ENCODE measurements at places on chromosomes 5 and 9. TPM values are rescaled to one million over a fixed set of nuclear protein-coding genes. Genes with fewer than 3 reads are reported as not detected.

SGCD gene
- polyA plus RNA-seq: not detected

PHPT1 gene
- 113 TPM for polyA plus RNA-seq

GRK6 gene
- 38.5 TPM for polyA plus RNA-seq

BARHL1 gene
- polyA plus RNA-seq: not detected

- DNase-seq: no peak
These were observed 74.0 kb downstream of the MRPS27 start for GRCh38 chr5:72245951-72246532.

DNA sequence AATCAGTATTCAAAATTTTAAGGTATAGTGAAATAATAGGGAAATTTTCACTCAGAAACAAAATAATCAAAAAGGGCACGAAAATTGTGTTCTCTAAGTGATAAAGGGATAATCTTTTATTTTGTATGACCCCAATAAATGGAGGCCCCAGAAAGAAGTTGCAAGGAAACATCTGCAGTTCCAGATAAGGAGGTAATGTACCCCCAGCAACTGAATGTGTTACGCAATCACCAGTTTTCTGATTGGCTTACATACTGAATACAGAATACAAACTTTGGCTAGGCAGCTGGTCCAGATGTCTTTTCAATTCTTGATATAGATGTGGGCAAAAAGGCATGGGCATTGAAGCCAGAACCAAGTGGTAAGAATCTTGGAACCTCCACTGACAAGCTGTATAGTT is 1.7 kb upstream of the TOPORS start:
- DNase-seq: no peak

DNA sequence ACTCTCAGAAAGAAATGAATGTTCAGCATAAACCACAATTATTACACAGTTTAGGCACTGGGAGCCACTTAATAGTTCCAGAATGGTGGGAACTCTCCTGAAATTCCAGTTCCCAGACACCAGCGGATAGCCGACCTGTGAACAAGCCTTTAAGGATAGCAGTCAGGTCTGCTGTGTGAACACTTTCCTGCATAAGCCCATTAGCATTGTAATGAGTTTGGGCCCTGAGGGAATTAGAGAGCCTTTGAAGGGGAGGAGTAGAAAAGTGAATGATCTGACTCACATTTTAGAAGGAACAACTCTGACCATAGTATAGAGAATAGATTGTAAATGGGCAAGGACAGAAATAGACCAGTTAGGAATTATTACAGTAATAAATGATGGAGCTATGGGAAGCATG is 189.1 kb downstream of the ADGRV1 start:
- DNase-seq: no peak

DNA sequence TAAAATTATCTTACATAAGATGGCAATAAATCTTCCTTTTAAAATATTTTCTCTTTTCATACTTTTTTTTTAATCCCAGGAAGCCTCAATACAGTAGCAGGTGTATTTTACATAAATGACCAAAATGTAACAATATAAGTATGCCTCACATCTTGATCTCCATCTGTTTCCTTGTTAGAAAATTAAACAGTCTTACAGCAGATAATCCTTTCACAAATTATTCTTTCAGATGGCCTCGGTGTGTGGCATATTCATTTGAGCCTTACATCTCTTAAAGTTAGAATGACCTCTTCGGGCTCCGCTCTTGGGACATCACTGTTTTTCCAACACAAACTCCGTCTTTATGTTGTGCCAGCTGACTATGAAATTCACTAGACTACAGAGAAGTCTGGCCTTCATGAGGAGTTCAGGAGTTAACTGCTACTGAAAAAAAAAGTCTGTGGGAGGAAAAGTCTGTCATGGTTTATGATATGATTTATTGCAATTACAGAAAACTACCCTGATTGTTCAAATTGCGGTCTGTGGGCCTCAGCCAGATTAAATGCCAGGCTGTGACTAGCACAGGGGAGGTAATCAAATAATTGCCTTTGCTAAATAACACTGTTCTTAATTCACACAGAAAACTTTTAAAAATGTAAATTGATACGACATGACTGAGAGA is 292.9 kb upstream of the PUM3 start:
- DNase-seq: no peak

GRCh38 chr5:67925511-67925910 is 290.0 kb upstream of the PIK3R1 start:
- DNase-seq: no peak

GRCh38 chr5:150213530-150213929 is 23.7 kb downstream of the SLC6A7 start:
- DNase-seq: no peak

DNA sequence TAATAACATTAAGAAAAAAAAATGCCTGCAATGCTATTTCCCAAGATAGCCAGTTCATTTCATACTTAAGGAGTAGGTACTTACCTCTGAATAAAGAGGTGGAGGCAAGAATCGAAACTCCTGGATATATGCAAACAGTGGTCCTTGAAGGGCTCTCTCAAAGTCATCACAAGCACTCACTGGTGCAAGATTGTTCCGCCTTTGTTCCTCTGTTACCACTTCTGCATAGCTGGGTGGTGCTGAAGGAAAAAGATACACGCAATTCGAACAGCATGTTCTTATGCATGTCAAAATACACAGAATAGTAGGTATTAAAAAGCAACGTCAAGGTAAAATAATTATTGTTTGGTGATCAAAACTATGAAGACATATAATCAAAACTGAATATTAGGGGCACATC is 9.5 kb downstream of the ARRDC3 start:
- DNase-seq: no peak

GRCh38 chr9:4970970-4971641 is 14.0 kb upstream of the JAK2 start:
- DNase-seq: no peak
